ENCODE measurements at places on chromosomes 3 and 15.

DNA sequence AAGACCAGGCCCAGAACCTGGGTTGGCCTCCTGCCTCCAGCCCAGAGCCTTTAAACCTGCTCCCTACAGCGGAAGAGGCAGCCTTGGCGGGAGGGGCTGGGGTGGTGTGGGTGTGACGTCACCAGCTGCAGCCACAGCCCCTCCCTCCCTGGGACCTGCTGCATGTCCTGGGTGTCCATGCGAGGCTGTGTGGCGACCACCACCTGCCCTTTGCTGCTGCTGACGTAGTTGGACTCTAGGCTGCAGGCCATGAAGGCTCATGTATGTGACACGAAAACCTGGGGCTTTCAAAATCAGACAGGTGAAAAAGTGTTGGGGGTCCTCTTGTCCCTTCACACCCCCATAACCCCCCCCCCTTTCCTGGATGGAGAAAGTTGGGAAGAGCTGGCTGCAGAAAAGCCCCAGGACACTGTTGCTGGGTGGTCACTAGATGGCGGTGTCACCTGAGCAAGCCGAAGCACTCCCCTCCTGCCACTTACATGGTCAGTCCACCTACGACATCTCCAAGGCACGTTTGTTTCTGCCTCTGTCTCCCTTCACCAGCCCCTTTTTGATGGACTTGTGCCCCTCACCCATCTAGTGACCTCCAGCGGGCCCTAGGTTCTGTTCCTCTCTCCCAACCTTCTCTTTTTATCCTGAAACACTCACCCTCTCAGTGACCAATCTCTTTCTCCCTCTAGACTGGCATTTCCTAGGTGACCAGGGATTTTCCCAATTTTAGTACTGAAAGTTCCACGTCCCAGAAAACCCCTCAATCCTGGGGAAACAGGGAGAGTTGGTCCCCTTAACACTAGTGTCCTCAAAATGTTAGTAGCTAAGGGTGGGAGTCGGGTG, 35.2 kb downstream of the SLC6A20 start:
- DNase-seq = peak; percentile 76

- DNase-seq = no peak
Measured at GRCh38 chr15:39267685-39268084, 313.2 kb upstream of the THBS1 start.

- DNase-seq = no peak
Measured at GRCh38 chr3:172209333-172210321, 170.2 kb downstream of the FNDC3B start.

GRCh38 chr15:39479911-39480310, 101.0 kb upstream of the THBS1 start:
- peak; percentile 66 for DNase-seq

GRCh38 chr3:132643366-132643765, 16.2 kb downstream of the ACAD11 start:
- no peak for DNase-seq

DNA sequence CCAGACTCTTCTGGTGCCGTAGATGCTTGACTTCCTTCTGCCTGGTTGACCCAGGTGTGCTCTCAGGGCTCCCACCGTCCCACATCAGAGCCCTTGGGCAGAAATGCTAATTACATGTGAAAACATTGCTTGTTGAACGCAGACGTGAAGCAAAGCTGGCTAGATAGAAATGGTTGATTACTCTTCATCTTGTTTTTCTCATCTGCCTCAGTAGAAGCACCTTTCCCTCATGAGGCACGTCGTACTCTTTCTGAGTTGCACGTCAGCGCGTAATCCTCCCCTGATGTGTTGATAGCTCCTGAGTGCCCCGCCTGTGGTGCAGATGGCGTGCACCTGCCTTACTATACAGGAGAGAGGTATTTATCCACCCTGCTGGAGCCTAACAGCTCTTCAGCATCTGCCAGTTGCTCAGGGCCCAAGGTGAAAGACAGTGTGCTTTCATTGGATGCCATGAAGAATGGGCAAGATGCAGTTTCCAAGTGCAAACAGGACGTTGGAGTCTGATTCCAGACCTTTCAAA, 18.1 kb downstream of the MAP6D1 start:
- no peak for DNase-seq

GRCh38 chr3:49244581-49245205, 32.3 kb downstream of the C3orf62 start:
- peak; percentile 10 for DNase-seq

- DNase-seq = no peak
Measured at GRCh38 chr15:98823616-98824015, 175.3 kb downstream of the IGF1R start.

DNA sequence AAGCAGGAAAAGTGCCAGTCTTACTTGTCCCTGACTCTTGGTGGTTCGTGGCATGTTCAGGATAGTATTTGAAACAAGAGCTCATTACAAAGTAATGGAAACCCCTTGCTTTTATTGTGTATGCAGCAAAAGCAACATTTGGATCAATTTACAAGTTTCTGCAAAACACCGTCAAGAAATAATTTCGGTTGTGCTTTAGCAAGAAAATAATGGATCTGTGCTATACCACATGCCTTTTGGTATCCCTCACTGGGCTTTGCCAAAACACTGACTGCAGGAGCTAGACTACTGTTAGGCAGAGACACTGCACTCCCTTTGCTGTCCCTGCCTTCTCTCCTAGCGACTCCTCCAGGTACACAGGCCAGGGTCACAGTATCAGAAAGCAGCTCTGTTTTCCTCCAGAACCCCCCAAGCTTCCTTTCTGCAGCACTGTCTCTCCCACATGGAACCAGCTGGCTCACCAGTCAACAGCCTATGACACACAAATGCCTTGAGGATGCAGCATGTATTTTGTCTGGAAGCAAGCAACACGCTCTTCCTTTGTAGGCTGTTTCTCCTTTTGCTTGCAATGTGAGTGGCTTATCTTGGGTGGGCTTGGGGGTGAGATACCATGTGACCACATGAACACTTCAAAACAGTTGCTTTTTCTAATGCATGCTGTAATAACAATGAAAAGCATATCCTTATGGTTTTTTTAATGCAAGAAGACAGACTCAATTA, 111.4 kb downstream of the PGPEP1L start:
- DNase-seq = peak; percentile 91

GRCh38 chr3:195245531-195245951, 25.4 kb downstream of the XXYLT1 start:
- DNase-seq = no peak

DNA sequence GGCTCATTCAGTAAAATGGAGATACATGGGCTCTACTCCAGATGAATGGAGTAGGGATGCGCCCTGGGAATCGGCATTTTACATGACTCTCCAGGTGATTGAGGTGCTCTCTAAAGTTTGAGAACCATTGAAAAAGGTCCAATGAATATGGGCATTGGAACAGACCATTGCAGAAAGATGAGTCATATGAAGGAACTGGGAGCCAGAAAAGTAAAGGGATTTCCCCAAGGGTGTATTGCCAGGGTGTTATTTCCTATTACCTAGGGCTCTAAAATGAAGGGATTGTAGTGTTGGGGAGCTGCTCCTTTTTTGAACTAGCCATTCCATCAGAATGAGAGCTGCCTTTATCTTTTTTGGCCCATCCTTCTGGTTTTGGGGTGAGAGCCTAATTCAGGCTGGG, 21.7 kb downstream of the CLDN11 start:
- DNase-seq = peak; percentile 63

DNA sequence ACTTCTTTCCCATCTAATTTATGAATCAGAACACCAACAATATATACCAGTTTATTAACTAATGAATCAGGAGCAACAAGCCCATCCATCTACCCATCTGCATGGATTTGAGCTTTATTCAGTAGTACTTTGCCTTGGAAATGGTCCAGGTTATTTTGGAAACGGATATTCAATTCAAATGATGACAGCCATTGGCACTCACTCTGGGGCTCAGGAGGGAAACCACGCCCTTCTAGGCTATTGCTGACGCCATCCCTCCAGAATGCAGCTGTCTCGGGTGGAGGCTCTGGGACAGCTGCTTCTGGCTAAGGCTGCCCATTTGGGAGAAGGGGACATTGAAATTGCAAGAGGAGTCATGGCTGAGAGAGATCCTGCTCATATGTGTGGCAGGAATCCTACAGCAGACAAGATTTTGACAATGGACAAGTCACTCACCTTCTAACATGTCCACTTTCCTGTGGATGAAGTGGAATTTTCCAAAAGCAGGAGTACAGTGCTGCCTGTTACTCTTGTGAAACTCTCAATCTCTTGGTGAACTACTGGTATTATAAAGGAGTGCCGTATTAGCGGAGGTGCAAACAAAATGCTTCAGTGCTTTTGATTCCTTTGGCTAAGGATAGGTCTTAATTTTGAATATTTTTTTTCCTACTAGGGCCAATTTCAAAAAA, 29.3 kb upstream of the TRAK1 start:
- DNase-seq = peak; percentile 90

DNA sequence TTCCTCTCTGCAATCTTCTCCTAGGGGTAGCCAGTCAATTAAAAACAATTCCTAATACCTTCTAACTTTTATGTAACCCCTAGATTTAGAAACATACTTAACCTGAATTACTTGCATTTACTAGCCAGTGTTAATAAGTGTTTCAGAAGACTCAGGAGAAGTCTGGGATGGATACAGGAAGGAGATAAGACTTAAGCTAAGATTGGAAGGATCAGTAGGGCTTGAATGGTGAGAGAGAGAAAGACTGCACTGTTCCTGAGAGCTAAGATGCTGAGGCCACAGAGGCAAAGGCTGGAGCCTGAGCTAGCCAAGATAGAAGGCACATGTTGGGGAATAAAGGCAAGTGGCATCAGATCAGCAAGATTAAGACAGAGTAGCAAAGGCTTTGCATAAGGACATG, 30.1 kb upstream of the CADPS start:
- no peak for DNase-seq

GRCh38 chr3:114319453-114319852, 25.6 kb downstream of the TIGIT start:
- peak; percentile 95 for DNase-seq

- DNase-seq = peak; percentile 76
Measured at GRCh38 chr15:47514200-47514652, 203.1 kb upstream of the SEMA6D start.

GRCh38 chr15:69780981-69781380, 316.7 kb downstream of the TLE3 start:
- DNase-seq = no peak

GRCh38 chr3:29605845-29606244, 325.0 kb downstream of the RBMS3 start:
- peak; percentile 94 for DNase-seq

DNA sequence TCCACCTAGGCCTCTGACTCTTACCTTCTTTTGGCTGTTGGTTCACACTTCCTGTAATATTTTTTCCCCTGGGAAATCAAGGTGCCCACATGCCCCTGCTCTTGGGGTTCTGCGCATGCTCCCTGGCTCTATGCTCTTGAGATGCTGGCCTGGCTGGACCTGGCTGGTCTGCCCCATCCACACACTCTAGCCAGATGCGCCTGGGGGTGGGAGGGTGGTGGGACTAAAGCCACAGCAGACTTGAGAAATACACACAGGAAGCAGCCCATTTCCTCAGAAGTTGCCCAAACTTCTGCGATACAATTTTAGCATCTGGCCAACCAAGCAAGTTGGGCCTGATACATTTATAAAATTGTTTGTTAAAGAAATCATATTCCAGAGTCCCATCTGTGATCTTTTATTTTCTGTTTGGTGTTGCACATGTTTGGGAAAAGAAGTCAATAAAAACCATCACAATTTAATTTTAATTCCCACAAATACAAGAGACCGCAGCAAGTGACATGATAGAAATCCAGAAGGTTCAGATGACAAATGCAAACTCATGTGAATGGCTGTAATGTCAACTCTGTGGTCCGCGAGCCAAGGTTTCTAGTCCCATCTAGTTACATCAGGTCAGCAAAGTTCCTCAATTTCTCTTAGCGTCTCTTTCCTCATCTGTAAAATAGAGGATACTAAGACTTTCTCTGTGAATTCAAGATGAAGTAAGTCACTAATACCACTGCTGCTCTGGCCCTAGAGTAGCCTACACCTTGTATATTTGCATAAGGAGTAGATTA, 55.9 kb upstream of the MEF2A start:
- no peak for DNase-seq

DNA sequence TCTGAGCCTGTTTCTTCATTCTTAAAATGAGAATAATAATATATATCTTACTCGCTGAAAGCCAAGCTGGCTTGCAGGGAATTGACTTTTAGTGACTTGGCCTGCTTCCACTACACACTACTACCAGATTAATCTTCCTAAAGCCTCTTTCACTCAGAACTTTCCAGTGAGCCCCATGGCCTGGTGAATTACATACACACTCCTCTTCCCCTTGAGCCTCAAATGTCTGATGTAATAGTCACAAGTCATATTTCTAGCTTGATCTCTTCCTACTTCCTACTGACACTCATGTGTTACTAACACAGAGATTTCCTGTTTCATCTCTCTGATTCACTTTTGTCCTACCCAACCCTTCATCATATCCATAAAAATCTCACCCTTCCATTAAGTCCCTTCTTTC, 82.7 kb upstream of the SOX2 start:
- peak; percentile 2 for DNase-seq

DNA sequence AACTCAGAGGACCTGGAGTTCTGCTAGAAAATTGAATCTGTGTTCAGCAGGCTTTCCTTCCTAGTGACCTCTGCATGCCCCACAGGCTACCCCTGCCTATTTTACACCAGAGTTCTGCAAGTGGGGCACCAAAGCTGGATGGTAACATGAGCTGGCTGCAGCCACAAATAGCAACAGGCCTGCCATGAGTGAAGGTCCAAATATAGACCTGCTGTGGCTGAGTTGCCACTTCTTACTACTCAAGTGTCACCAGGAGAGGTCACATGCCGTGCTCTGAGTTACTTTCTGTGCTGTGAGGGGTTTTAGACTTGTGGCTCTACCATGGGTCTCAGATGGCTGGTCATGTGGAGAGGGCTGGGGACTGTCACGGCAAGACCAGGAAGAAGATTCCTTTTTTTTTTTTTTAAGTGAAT, at the start of gene FSD2:
Gene FSD2, minus strand, starts transcription at position 76 of the 413 bp plus-strand sequence. CDS start 18,679 bp downstream, outside the sequence.
- no peak for DNase-seq

DNA sequence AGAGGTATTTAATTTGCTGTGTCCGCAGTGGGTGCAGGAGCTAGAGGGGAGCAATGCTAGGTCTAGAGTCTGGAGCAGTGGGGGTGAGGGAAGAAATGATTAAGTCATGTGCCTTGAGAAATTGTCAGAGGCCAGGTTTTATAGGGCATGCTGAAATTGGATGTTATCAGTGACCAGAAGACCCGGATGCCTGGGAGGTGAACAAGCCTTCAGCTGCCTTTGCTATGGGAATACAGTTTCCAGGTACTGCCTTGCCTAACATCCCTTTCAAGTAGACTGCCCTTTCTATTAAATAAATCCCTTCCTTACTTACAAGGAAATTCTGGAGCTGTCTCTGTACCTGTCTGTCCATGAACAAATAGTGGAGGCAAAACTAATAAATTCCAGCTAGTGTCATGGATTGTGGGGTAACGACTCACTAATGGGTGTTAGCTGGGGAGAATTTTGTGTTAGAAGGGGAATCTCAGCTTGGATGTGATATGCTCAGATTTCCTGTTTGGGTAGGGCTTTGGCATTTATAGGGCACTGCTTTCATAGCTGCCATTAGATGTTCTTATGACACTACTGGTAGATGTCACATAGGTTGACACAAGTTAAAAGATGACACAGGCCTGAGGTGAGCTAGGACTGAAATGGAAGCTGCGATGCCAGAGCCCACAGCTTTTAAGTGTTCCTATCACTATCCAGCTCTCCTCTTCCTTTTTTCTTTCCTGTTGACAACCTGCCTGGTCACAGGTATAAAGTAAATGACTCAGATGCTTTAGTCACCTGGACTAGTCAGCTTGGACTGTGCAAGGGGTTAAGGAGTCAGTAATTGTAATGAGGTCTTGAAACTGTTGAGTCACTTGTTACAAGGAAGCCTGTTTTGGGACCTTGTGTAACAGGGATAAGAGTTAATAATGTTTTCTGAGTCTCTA, 21.3 kb downstream of the CHD2 start:
- DNase-seq = peak; percentile 73
